GM20000 (cell line): ENCODE measurements at places on chromosomes 7 and 10.
A peak's percentile ranks its signal among the peaks of the same experiment; 100 is the strongest.

DNA sequence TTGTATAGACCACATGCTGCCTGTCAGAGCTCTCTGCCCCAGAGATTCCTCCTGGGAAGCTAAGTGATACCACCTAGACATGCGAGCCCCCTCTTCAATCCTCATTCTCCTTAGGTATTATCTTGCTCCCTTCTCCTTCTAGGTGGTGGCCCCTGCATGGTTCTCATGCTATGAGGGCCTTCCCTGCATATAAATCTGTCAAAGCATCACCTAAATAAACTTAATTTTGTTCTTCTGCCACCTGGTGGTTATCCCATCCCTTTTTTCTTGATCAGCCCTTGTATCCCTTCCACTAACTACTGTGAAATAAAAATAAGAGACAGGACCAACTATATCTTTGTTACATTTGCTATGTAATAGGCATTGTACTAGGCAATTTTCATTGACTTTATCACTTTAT is 242.1 kb downstream of the CDC14C start:
- DNase-seq: no peak

GRCh38 chr7:8462309-8462708 is 28.9 kb downstream of the NXPH1 start:
- DNase-seq: no peak

GRCh38 chr10:70974351-70974901 is 86.1 kb upstream of the PCBD1 start:
- DNase-seq: no peak

GRCh38 chr10:12444981-12445700 is 95.8 kb downstream of the CAMK1D start:
- DNase-seq: no peak

DNA sequence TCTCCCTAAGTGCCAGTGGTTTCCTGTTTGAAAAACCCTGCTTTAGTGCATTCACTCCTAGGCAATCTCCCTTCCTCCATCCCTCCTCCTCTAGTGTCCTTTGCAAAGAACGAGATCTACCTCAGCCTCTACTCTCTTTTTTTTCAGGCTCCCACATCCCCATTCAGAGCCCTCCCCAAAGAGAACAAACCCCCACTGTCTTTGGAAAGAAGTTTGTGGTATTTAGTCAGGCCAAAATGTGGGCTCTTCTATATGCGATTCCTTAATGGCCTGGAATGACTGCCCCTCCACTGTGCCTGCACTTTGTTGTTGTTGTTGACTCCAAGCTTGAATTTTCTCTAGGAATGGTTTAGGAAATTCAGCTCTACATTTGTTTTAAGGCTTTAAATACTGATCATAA is 36.3 kb downstream of the PALS2 start:
- no peak for DNase-seq

- DNase-seq: peak; percentile 57
Observed at GRCh38 chr7:44261240-44261639, 60.5 kb downstream of the YKT6 start.

DNA sequence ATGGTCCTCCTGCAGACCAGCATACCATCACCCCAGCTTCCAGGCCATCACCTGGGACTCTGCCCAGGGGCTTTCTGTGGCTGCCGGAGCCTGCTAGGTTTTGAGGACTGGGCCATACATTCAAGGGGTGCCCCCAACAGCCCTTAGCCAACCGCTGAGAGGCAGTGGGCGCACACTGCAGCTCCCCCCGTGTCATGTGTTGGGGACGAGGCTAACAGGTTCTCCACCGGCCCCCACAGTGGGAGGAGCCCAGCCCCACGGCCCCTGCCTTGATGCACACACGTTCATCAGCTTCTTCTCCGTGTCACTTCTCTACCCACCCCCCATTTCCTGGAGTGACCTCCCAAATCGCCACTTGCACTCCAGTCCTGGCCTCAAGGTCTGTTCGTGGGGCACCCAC is 543.2 kb upstream of the FOXK1 start:
- no peak for DNase-seq

- no peak for DNase-seq
Observed at GRCh38 chr10:17779784-17780183, 27.8 kb downstream of the TMEM236 start.

DNA sequence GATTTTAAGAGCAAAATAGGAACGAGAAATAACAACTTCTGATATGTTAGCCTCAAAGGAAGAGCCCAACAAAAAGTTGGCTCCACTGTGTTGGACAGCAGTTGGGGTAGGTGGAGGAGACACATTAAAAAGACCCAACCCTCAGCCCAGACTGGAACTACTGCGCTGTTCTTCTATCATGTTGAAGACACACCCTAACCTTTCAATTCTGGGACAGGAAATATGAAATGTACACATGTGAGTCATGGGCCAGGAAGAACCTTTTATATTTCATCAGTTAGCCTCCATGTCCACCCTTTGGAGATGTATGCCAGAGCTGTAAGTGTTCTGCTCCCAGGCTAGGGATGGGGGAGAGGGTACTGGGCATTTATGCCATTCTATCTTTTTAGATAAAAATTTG is 22.1 kb downstream of the CLDN12 start:
- DNase-seq: no peak

GRCh38 chr7:29190349-29191045 is 4.1 kb upstream of the CHN2 start:
- DNase-seq: no peak

DNA sequence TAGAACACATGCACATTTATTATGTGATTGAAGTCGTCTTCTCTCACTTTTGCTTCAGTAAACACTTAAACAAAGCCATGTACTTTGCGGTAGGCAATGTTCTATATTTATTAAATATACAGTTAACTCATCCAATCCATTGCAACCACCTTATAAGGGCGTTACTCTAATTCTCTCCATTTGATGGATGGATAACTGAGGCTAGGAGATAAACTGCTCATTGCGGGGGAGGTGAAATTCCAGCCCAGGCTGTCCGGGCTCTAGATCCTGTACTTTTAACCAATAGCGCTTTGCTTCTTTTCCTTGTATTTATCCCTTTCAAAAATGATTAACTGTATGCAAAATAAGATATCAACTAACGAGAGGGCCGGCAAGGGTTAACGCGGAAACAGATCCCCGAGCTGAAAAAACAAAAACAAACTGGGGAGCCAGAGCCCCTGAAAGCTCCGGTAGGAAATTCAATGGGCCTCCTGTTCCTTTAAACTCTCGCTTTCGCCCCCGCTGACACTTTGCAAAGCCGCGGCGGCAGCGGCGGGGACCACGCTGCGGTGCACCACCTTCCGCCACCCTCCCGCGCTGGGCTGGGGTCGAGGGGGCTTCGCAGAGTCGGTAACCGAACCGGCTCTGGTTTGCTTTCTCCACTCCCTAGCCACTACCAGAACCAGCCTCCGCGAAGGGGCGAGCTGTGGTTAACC is 1.0 kb upstream of the PLXDC2 start:
- DNase-seq: no peak

GRCh38 chr10:86729677-86730076 is 26.7 kb upstream of the BMPR1A start:
- DNase-seq: no peak

- no peak for DNase-seq
Observed at GRCh38 chr10:55704950-55705349, 656.1 kb downstream of the ZWINT start.

- DNase-seq: no peak
Observed at GRCh38 chr10:13816195-13816925, 229.6 kb downstream of the PRPF18 start.

GRCh38 chr10:94630017-94630688 is 53.4 kb upstream of the CYP2C18 start:
- peak; percentile 45 for DNase-seq

DNA sequence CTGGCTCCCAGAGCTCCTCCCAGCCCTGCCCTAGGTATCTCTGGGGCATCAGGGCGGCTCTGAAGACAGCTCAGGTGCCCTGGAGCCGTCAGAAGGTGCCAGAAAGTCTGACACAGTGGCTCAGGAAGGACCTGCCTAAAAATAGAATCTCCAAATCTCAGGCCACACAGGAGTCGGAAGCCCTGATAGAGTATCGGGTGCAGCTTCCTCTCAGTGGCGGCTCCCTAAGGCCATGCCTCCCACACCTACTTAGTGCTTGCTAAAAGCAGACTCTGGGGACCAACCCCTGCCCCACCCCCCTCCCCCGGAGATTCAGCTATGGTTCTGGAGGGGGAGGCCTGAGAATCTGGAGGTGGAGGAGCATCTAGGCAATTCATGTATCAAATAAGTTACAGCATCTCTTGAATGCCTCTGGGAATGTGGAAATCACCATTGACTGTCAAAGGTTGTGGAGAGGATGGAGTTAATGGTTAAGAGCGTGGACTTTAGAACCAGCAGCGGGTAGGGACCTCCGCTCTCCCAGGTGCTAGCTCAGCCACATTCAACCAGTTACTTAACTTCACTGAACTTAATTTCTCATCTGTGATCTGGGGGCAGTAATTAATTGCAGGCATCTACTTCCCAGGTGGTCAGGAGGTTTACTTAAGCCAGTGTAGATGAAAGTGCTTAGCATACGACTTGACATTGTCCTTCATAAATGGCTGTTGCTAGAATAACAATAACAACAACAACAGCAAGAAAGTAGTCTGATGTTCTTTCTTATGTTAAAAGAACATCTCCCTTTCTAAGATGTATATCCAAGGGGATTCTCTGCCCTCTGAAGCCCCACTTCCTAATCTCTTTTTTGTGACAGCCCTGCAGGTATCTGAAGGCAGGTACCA is 38.6 kb upstream of the MXI1 start:
- DNase-seq: no peak

DNA sequence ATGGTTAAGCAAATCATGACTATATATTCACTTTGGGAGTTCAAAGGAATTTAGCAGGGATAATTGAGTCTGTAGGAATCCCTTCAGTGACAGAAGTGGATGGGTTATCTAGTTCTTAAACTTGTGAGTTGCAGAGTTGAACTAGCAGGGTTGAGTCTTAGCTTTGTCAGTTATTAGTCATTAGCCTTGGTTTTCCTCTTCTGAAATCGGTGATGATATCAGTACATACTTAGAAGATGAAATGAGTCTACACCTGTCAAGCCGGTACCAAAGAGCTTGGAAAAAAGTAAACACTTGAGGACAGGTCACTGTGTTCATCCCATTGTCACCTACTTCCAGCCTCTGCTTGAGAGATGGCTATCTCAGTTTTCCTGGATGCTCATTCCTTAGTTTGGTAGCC is 73.5 kb downstream of the BUB3 start:
- DNase-seq: no peak

DNA sequence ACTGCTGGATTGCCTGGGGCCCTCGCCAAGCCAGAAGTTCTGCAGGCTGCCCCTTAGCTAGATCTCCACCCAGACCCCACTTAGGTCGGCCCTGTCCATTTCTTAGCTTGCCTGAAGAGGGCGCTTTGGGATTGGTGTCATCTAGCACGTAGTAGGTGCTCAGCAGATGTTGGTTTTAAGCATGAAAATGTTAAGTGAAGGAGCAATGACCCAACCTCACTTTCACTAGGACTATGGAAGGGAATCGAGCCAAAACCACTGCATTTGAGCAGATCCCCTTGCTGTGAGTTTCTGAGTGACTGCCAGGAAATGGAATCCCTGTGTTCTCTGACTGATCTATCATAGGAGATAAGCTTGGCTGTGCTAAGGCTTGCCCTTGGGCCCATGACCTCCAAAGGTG is 131.7 kb upstream of the EEPD1 start:
- no peak for DNase-seq

- no peak for DNase-seq
Observed at GRCh38 chr10:47441938-47442337, 42.0 kb downstream of the ANXA8 start.

DNA sequence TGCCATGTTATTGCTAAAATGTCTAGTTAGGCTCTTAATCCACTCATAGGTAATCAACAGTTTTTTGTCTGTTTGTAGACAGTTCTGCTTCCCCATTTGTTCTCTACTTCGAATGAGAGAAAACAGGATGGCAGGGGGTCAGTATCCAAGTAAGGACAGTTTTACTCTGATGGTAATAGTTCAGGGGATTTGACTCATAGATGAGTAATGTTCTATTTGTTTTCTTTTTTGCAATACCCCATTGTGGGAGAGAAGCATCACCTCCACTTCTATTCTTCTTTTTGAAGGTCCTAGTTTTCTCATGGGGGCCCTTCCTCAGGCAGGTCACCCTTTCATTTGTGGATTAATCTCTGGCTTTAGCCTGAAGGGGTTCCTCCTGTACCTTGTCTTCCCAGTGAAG is 13.9 kb downstream of the PCLO start:
- DNase-seq: no peak

- DNase-seq: no peak
Observed at GRCh38 chr10:109239371-109239770, 683.9 kb downstream of the XPNPEP1 start.

DNA sequence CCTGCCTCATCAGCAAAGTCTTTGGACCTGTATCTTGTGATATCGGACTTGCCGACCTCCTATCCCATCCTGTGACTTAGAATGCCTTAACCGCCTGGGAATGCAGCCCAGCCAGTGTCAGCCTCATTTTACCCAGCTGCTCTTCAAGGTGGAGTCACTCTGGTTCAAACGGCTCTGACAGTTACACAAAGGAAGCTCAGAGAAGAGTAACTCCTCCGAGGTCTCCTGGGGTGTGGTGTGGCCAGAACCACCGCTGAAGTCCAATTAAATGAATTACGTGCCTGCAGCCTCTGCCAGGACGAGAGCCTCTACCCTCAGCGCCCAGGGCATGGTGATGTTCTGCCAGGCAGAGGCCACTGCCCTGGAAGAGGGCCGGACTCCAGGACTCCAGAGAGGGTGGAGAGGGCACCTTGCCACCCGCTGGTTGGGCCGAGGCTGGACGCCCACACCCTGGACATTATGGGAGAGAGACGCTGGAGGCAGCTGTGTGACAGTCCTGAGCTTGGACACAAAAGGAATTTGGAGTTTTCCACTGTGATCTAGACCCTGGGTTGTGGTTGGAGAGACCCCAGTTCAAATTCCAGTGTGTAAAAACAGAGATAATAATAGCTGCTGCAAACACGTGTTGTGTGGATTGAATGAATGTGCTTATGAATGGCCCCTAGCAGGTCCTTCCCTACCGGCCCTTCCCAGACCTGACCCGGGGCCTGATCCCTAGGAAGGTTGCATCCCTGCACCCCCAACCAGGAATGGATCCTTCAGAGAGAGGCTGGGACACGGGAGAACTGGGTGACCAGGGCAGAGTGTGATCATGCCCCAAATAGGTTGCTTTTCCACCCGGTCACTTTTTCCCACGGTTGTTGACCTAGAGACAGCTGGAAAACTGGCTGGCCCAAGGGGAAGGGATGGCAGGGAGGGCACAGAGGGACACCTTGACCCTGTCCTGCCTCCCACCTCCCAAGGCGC is 37.8 kb upstream of the FZD9 start:
- no peak for DNase-seq

DNA sequence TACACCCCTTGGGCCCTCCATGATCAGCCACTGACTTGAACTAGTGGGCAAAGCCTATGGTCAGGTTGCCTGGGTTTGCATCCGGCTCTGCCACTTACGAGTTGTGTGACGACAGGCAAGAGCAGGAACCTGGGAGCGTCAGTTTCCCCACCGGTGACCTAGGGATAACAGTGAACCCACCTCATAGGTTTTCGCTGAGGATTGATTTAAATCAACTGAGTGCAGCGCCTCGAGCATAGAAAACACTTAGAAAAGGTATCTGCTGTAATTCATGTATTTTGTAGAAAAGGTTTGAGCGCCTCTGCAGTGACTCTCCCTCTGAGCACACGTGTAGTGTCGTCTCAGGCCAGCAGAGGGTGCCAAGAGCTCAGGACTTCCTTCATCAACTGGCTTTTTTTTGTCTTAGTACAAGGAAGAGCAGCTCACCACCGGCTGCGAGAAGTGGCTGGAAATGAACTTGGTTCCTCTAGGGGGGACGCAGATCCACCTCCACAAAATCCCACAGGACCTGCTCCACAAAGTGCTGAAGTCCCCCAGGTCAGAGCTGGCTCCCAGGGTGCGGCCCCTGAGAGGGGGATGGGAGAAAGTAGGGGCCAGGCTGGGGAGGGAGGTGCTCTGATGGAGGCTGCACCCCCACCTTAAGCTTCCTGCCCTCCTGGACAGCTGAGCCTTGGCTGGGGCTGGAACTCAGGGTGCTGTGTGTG is 27.7 kb downstream of the BTBD16 start:
- DNase-seq: peak; percentile 79
